ENCODE measurements at places on chromosomes 1 and 21.

- DNase-seq, result peak; percentile 34
These were observed 18.3 kb upstream of the CAPN8 start for GRCh38 chr1:223683586-223684487.

DNA sequence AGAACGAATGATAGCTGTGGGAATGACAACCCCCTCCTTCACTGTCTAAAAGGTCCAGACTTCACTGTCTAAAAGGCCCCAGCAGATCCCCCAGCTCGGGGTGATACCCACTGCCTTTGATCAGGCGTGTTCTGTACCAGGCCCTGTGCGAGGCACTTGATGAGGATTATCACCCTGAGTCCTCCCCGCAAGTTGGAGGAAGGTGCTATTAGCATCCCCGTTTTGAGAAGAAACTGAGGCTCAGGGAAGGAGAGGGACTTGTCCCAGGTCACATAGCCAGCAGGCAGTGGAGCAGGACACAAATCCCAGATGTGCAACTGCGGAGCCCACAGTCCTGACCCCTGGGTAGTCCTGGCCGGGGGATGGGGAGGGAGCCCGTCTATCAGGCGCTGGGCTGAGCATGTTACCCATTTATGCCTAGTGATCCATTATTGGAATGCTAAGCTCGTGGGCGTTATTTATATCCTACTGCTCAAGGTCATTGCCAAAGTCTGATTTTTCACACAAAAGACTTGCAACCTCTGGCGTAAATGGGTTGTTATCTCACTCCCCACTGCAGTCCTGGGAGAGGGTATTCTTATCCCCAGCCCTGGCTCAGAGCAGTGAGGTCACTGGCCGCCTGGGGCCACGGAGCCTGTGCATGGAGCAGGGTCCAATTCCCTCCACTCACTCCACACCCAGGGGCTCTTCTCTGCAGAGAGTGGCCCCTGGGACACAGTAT, 722.2 kb downstream of the MATN1 start:
- DNase-seq, result no peak

DNA sequence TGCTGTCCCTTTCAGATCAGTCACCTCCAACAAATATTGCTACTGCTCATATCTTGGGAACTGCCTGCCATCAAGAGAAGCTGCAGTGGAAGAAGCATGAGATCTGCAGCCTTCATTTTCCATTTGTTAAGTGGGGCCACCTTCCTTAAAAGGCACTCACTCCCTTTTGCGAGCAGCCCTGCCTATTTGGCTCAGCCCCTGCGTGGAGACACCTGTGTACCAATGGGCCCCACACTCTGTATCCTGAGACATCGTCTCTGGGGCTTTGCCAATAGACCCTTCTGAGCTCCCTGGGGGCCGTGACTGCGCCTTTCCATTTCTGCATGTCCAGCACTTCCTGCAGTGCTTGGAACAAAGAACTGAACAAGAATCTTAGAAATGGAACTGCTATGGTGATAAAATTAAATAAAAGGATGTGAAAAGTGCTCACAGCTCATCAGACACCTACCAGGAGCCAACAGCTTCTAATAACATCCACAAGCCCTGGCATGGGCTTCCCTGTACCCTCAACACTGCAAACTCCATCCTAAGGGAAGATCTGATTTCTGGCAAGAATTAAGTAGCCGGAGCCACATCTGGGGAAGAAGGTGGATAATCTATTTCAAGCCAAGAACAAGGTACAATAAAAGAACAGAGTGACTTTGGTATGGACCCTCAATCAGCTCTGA, 36.7 kb downstream of the PARP1 start:
- no peak for DNase-seq

- no peak for DNase-seq
These were observed 17.4 kb upstream of the CD1D start for GRCh38 chr1:158163000-158163947.

DNA sequence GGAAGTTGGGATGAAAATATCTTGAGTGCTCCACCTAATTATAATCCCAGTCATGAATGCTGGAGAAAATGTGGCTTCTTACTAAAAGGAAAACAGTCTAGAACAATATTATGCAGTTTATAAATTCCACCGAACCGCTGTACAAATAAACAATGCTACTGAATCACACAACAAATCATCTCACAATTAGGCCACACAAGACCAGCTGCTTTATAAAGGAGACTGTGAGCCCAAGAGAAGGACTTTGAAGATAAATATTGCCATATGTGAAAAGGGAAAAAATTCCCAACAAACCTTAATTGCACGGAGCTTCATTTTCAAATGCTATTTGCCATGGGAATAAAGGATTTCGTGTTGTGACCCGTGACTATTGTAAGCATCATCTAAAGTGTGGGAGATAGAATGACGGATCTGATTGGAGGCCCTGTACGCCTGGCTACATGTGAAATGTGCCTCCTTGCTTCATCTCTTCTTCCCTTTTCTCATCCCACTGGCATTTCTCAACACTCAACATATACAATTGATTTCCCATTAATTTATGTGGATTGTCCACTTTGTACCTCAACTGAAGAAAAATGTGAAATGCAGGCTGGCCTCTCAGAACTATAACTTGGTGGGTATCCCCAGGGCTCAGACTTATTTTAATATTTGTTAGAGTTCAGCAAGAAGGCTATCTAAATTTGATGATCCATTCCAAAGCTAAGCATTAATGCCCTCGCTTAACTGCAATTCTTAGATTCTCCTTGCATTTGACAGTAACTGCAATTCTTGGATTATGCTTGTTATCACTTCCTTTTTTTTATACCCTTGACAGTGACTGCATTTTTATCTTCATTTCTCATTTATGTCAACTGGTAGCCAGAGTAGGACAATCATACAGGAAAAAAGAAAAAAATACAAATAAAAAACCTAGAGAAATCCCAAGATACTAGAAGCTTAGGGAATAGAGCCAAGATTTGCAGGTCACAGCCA, 122.3 kb downstream of the TGFB2 start:
- DNase-seq, result no peak

DNA sequence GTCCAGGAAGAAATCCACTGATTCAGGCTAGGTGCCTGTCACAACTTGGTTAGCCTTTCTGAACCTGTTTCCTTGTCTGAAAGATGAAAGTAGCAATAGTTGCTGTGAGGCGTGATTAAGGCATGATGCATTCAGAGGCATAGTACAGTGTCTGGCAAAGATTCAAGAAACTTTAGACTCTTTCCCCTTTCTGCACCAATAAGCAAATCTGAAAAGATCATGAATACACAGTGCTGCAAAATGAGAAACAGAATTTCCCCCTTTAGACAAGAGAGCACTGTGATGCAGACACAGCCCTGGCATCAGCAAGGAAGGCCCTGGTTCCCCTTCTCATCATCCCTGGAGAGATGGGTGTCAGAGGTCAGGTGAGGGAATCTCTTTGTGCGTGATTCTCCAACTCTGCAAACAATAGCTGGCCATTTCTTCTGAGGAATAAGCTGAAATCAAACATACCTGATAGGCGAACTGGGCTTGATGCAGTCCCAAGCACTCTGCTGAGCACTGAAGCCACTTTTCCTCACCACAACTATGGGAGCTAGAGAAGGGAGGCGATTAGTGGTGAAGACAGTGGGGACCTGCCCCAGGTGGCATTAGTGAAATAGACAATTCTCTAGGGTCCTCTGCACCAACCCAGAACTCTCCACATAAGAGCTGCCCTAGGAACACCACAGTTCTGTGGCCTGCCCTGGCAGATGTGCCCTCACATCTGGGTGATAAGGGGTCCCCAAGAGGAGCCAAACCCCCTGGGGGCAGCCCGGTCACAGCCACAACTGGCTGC, 41.7 kb downstream of the ITPKB start:
- no peak for DNase-seq

- no peak for DNase-seq
These were observed 259.1 kb downstream of the DSCAM start for GRCh38 chr21:40587736-40588346.

- no peak for DNase-seq
These were observed 318.4 kb downstream of the AJAP1 start for GRCh38 chr1:4972761-4973320.

GRCh38 chr1:57279909-57280666, 143.8 kb downstream of the DAB1 start:
- no peak for DNase-seq

- DNase-seq, result no peak
These were observed at the start of gene RAB13 for GRCh38 chr1:153985941-153986761. Gene RAB13 (minus strand): TSS chr1:153986339. CDS start chr1:153986236, 103 bp downstream.

GRCh38 chr1:109312978-109313775, 6.4 kb upstream of the MYBPHL start:
- no peak for DNase-seq

DNA sequence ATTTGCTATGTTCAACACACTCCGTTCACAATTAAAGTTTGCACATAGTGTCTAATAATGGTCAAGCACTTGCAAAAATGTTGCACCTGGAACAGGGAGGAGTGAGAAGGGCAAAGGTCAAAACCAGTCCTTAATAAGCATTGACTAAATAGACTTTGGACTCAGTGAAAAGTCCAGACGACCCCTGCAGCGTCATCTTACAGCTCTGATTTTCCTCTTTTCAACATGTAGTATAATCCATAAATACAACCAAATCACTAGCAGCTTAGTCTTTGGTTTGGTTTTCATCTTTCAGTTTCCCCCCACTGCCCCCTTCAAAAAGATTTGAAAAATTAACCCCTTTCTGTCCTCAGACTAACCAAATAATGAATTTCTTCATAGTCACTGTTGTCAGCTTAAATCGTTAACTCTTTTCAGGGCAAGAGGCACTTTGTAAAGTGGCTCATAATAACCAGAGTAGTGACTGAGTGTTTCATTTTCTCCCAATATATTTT, 290.3 kb downstream of the PTPRC start:
- no peak for DNase-seq

DNA sequence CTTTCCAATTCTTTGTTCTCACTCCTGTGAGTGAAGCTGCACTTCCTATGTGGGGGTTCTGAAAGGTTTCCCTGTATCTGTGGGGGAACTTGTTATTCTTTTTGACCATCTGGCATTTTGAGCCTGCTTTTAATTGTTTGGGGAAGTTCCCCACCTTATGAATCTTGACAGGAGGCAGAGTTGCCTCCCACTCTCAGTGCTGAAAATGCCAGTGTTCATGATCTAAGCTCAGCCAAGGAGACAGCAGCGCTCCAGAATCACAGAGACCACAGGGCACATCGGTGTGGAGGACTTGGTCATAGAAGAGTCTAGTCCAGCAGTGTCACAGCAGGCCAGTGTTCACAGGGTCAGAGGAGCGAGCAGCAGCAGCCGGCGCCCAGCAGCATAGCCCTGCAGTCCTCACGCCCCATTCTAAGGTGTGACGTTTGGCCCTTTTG, 63.8 kb upstream of the PRDX6 start:
- no peak for DNase-seq

GRCh38 chr1:1039145-1039910, 19.4 kb downstream of the AGRN start:
- no peak for DNase-seq

DNA sequence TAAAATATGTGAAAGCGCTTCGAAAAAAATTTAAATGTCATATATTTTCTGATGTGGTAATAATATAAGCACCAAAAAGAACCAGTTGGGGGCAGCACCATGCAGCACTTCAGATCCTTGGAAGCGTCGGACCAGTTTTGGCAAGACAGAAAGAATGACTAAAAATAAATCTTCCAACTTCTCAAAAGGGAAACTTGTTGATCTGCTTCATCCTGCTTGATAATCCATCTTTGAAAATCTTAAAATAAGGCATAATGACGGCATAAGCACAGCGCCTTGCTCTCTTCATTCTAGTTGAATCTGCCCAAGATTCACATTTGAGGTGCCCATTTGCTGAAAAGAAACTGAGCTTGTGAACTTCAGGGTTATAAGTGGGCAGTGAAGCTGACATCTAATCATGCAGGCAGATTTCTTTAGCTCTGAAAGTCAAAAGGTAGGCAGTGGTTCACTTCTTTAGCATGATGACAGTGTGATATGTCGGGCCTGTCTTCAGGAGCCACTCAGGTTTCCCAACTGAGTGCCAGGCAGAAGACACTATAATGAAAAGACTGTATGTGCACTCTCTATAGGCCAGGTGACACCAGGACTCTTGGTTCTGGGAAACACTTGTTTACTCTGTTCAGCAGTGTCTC, 19.8 kb upstream of the MUTYH start:
- DNase-seq, result peak; percentile 18

GRCh38 chr1:36606641-36607262, 124.0 kb upstream of the CSF3R start:
- DNase-seq, result no peak

- DNase-seq, result no peak
These were observed 782.3 kb downstream of the AMY1C start for GRCh38 chr1:104531990-104532389.

- DNase-seq, result no peak
These were observed 23.0 kb downstream of the ACTA1 start for GRCh38 chr1:229410692-229411433.

- DNase-seq, result no peak
These were observed 50.1 kb downstream of the HLX start for GRCh38 chr1:220929304-220929703.

DNA sequence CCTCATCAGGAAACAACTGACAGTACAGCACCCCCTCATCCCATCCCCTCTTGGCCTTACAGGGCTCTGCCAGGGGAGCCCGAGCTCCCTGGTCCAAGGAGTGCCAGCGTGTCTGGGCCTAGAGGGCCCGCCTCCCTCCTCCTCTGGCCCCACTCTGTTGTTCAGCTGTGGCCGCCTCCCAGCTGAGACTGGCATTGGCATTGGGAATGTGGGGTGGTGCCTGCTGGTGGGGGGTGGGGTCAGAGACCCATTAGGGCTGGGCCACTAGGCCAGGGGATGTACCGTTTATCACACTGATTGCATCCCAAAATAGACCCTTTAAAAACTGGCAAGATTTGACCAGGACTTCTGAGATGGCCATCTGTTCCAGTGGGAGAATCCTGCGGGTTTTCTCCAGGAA, 1.4 kb downstream of the LDLRAP1 start:
- no peak for DNase-seq

- no peak for DNase-seq
These were observed 57.4 kb upstream of the CITED4 start for GRCh38 chr1:40919475-40920011.

DNA sequence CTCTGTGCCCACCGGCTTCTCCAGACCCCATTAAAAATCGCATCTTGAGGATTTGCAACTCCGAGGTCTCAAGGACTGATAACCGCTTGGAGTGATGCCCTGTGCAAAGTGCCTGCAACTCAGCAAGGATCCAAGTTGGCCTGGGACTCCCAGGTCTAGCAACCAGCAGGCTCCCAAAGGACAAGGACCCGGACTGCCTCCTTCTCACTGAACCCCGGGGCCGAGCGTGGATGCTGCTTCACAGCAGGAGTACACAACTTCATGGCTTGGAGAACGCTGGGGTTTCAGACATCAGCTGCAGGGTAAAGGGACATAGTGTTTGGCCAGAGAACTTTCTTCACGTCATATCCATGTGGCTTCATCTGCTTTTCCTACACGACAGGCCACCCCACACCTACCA, 65.2 kb downstream of the ATP5PO start:
- no peak for DNase-seq

DNA sequence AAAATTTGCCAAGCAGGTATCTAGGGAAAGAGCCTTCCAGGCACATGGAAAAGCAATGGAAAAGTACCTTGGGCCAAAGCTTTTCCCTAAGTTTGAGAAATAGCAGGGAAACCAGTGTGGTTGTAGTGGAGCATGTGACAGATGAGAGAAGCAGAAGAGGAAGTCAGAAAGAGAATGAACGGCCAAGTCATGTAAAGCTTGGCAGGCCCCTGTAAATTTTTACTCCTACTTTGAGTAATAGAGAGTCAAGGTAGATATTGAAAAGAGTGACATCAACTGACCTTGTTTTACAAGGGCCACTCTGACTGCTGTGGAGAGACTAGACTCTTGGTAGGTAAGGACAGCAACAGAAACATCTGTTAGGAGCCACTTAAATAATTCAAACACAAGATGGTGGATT, 180.9 kb upstream of the PRMT6 start:
- no peak for DNase-seq

All from stimulated activated CD4-positive, alpha-beta T cell treated with anti-CD3 and anti-CD28 coated beads, Interleukin-1b, Interleukin-23, amount 100 ng/mL, for 4 hours (primary cell).